Osteoblast (primary cell): ENCODE measurements at places on chromosomes 6 and 20. TPM values are rescaled to one million over a fixed set of nuclear protein-coding genes. Genes with fewer than 3 reads are reported as not detected.

- no peak overlapping the region for H3K27ac ChIP-seq
- H3K4me1 ChIP-seq: no peaks in the 10 kb centered on the region
- no peak for DNase-seq
- H3K4me3 ChIP-seq: no peak overlapping the region
- H3K27me3 ChIP-seq: no peaks in the 10 kb centered on the region
- H3K36me3 ChIP-seq: no peaks in the 10 kb centered on the region
Measured at GRCh38 chr20:59667981-59668515, 63.7 kb downstream of the PHACTR3 start.

The NRN1 gene
- total RNA-seq: 29.5 and 56.1 TPM in 2 replicates

DNA sequence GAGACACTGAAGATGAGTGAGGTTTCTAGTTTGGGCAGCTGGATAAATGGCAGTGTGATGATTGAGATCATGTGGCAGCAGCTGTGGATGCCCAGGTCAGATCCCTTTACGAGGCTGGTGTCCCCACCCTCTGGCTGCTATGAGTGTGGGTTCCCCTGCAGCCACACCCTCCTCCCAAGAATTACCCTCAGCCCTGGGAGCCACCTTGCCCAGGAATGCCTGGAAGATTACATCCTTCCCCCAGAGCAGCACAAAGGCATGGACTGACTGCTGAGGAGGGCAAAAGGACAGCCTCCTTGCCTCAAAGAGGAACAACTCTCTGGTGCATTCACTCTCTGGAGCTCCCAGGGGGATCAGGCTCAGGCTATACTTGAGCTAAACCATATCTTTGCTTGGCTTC, 15.0 kb upstream of the PKHD1 start:
- no peaks in the 10 kb centered on the region for H3K36me3 ChIP-seq
- H3K27ac ChIP-seq: no peak overlapping the region
- DNase-seq: no peak
- H3K4me1 ChIP-seq: no peaks in the 10 kb centered on the region
- H3K27me3 ChIP-seq: no peaks in the 10 kb centered on the region

The MAP3K5 gene
- total RNA-seq: 7.4 and 8.3 TPM in 2 replicates
